ENCODE measurements at places on chromosomes 5 and 9.

GRCh38 chr5:65916636-65917035 lies 9.7 kb upstream of the ERBIN start:
- peak; percentile 24 for DNase-seq

- DNase-seq: no peak
Measured at GRCh38 chr5:19626211-19626610, 361.8 kb downstream of the CDH18 start.

- DNase-seq: peak; percentile 30
Measured at GRCh38 chr5:157820593-157821252, 38.2 kb downstream of the CLINT1 start.

GRCh38 chr5:152838241-152838786 lies 433.2 kb upstream of the NMUR2 start:
- no peak for DNase-seq

DNA sequence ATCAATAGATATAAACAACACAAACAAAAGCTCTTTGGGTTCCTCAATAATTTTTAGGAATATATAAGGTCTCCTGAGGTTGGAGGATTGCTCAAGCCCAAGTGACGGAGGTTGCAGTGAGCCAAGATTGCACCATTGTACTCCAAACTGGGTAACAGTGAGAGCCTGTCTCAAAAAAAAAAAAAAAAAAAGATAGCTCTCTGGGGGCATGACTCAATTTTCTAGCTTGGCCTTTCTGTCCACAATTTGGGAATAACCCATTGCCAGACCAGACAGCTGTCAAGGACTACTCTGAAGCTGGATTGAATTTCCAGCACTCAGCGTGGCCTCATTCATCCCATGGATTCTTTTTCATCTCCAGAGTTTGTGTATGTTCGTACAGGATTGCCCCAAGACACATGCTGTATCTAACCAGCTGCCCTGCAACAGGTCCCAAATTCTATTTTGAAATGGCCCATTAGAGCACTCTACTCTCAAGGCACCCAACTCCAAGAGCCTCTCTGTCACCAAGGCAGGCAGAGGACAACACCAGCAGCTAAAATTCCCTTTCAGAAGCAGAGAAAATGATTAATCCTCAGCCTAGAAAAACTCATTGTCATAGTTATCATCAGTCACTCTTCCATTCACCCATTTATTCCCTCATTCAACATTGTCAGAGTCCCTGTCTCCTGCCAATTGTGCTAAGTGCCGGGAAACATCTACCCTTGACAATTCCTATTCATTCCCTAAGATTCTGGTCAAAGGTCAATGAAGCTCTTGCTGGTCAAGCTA lies 8.7 kb downstream of the FAM193B start:
- DNase-seq: no peak

All from globus pallidus (tissue), 1 donor.